ENCODE measurements at places on chromosomes 3 and 15.

GRCh38 chr3:4432259-4432658, 34.8 kb downstream of the SUMF1 start:
- no peak for DNase-seq

- no peak for DNase-seq
Observed at GRCh38 chr3:113606539-113607218, 74.3 kb downstream of the SIDT1 start.

GRCh38 chr3:123346021-123346420, 102.9 kb downstream of the ADCY5 start:
- peak; percentile 63 for DNase-seq

DNA sequence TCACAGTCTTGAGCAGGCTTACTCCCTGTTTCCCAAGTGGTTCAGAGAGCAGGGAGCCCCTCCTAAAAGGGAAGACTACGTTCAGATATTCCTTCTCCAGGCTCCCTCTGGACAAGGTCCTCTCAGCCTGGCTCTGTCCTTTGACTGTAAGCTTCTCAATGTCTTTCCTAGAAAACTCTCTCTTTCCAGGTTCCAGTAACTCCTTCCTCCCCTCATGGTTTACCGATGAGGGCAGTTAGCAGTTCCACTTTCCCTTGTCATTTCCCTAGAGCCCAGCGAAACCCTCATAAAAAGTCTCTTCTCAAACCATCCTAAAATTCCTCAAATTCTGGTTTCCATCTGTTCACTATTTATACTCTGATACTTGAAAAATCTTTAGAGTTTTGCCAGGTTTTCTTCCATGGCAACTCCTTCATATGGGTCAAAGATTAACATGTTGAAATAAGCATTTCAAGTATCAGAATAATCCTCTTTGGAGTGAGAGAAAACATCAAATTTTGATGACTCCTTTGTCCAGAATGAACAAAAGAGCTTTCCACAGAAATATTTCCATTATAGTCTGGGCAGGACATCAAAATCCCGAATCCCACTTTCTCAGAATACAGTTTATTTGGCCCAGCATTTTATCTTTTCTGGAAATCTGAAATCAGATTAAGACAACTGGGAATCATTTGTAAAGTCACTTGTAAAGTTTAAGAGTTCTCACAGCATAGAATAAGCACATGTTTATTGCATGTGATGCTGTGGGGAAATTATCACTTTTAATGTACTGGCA, 599.4 kb downstream of the UNC13C start:
- DNase-seq: no peak

DNA sequence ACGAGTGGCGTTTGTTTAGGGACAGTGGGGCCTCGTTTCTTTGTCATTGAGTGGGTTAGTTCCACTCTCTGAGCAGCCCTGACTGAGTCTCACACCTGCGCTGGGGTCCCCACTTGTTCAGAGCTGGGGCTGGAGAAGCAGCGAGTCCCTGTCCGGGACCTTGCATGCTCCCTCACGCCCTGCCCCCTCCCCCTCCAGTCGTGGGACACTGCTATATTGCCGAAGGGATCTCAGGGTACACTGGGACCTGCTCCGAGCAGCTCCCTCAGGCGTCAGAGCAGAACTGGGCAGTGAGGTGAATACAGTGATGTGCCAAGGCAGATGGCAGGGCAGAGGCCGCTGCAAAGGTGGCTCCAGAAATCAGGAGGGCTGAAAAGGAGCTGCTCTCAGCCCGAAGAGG, 59.9 kb upstream of the KLF13 start:
- DNase-seq: no peak

DNA sequence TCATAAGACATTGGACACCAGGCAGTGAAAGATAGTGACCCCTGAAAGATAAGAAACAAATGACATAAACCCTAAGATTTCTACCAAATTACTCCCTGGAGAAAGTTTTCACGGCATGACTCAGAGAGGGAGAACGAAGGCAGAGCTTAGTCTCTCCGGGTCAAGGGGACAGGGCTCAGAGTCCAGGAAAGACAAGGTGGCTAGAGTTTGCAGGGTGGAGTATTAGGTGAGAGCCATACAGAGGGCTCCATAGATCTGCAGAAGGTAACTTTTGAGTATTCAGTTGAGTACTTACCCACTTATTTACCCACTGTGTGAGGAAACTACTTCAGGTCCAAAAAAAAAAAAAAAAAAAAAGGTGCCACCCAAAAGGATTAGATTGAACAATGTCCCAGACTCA, 143.2 kb downstream of the C3orf70 start:
- DNase-seq: no peak

DNA sequence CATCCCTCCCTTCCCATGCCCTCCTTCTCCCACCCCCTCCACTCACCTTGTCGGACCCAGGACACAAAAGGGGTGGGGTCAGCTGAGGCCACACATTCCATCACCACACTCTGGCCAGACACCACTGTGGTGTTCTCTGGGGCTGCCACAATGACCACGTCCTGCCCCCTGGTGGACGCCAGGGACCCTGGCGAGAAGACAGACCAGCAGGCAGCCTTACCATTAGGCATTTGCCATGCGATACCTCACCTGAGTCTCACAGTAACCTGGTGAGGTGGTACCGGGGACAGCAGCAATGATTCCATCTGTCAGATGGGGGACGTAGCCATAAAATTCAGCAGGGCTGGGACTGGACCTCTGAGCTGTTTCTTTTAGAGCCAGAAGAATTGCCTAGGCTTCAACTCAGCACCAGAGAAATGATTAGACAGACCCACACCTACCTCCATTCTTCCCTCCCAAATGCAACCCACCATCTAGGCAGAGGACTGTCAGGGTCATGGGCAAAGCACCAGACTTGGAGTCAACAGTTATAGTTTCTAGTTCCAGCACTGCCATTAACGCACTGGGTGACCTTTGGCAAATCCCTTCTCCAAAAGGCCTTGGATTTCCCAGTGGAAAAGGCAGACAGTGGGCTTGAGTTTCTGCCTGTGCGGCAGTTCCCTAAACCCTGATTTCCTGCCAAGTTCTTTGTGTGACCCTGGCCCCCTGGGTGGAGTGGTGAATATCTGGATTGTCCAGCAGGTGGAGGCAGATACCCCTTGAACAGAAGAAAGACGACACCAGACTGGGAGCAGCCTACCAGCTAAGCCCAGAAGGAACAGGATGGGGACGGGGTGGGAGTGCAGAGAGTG, 21.8 kb downstream of the IGDCC4 start:
- peak; percentile 31 for DNase-seq

DNA sequence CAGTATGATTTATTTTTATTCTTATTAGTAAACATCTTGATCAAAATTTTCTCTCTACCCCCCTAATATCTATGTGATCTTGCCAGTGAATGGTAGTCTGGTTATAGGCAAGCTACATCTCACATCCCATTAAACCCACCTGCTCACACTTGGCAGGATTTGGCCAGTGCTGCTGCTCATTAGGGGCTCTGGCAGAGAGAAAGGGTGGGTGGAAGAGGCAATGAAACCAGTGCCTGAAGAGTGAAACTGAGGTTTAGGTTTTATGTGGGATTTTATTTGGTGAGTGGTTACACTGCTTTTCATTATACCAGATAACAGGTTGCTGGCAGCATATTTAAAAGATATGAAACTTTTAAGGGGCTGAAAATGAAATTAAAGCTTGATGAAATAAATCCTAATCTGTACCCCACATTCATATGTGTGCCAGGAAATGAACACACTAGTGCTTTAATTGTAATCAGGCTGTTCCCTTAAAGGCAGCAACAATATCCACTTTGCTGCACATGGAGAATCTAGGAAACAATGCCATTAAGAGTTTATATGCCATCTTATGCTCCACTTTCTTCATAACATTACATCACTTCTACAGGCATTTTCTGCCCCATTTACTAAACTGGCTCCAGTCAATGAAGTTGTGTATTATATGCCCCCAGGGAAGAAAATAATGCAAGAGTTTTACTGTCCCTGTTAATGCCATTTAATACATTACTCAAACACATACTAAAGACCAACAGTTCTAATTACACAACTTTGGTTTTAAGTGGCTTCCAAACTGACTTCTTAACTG, 688.7 kb downstream of the MECOM start:
- DNase-seq: no peak

DNA sequence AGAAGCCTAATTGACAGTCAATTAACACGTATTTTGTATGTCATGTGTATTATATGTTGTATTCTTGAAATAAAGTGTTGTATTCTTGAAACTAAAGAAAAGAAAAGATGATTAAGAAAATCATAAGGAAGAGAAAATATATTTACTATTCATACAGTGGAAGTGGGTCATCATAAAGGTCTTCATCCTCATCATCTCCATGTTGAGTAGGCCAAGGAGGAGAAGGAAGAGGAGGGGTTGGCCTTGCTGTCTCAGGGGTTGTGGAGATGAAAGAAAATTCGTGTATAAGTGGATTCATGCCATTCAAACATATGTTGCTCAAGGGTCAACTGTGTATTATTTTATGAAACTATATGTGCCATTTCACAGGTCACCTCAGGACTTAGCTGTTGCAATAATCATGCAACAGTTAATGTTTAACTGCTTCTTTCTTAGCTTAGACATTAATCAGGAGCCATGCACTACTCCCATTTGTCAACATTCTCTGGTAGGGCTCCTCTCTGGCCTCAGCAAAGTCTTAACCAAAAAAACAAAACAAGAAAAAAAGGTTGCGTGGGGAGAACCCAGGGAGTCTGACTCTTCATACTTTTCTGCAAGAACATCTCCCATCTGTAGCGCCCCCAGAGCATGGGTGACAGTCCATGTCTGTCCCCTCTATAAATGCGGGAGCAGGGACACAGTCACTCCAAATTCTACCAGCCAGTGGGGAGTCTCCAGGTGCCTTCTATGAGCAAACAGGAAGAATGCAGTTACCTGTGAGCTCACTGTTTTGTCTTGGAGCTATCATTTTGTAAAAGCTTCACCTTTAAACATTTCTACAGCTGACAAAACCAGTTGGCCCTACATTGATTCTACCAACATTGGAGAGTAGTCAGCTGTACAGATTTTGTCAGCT, 19.9 kb upstream of the LRRC2 start:
- DNase-seq: no peak

GRCh38 chr15:58755956-58756355, 6.4 kb upstream of the ADAM10 start:
- peak; percentile 35 for DNase-seq

- no peak for DNase-seq
Observed at GRCh38 chr15:33822479-33822878, 145.8 kb upstream of the CHRM5 start.

DNA sequence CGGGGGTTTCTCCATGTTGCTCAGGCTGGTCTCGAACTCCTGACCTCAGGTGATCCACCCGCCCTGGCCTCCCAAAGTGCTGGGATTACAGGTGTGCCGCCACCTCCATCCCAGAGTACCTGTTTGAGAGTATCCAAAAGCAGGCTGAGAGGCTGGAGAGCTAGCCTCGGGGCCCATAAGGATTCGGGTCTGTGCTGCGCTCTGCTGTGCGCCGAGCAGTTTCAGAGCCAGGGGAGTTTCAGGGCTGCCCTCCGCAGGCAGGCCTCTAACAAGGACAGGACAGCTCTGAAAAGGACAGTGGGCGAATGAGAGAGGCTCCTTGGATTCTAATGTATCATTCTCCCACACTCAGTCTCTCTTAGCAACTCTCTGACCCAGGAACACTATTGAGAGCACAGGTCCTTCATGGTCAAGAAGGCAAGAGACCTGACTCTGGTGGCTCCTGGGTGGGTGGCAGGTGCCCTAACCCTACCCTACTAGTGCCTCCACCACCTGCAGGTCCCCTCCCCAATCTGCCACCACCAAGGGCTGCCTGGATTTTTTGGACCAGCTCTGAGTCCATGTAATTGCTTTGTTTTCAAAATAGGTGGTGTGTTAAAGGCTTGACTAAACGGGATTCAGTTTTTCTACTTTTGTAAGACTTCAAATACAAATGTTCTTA, 27.8 kb downstream of the MAGEF1 start:
- DNase-seq: no peak

DNA sequence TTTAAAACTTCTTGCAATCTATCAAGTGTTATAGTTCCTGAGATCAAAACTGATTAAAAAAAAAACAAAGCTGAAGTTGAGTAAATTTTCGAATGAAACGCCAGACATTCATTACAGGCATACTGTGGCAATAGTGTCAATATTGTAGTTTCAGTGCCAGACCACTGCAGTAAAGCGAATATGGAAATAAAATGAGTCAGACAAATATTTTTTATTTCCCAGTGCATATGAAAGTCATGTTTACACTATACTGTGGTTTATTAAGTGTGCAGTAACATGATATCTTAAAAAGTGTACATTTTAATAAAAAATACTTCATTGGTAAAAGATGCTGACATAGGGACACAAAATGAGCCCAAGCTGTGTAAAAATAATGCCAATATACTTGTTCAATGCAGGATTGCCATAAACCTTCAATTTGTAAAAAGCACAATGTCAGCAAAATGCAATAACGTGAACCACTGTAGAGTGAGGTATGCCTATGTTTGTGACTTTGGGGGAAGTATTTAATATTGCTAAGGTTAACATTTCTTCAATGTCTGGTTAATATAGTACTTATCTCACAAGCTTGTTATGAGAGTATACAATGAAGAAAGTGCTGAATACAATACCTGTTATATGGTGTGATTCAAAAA, 1473.9 kb upstream of the GBE1 start:
- DNase-seq: no peak
